ENCODE measurements at places on chromosomes 3 and 15. TPM values are rescaled to one million over a fixed set of nuclear protein-coding genes. Genes with fewer than 3 reads are reported as not detected.

Gene NRG4
- total RNA-seq = not detected

Gene FBXO40
- 0.13 TPM for total RNA-seq

DNA sequence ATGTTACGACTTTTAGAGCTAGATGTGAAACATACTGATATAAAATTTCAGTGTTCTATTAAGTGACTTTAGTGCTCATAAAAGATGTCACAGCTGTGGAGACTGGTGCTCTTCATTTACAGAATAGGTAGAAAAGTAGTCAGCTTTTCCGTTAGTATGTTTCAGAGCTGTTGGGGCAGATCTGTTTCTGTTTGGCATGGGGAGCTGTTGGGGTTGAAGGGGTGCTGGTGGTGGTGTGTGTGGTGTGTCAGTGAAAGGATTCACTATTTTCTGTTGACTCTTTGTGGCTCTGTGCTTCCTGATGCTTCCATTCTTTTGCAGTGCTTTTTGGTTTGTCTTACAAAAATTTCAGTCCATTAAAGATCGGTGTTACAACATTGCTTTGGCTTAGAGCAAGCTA lies 3.2 kb downstream of the UBE2E2 start:
- DNase-seq = no peak

- no peak for DNase-seq
Measured at GRCh38 chr15:38867556-38867955, 302.9 kb upstream of the RASGRP1 start.

GRCh38 chr3:107681396-107681795 lies 158.6 kb downstream of the BBX start:
- no peak for DNase-seq

DNA sequence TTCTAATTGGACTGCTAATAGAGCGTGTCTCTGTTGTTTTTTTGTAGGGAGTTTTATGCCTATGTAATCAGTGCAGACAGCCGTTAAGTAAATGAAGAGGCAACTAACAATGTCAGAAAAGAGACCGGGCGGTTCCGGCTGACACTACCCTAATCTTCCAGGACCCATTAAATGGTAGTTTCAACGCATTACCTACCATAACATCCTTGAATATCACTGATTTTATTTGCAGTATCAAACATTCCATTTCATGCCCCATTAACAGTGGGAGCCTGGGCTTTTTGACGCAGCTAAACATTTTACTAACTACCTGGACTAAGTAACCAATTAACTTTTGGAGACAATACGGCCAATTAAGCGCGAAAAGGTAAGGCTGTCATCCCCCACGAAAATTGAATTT lies 832.9 kb upstream of the NR2F2 start:
- DNase-seq = no peak

- no peak for DNase-seq
Measured at GRCh38 chr3:24136624-24137310, 191.7 kb downstream of the NR1D2 start.

DNA sequence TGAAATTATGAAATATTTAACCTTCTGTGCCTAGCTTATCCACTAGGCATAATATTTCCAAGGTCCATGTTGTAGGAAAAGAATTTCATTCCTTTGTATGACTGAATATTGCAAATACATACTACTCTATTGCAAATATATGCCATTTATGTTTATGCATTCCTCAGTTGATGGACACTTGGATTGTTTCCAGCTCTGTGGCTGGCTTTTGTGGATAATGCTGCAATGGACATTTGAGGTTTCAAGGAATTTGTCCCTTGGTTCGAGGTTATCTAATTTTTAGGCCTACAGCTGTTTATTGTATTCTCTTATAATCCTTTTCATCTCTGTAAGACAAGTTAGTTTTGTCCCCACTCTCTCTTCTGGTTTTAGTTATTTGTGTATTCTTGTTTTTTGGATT lies 7.7 kb upstream of the AADACL2 start:
- DNase-seq = no peak

DNA sequence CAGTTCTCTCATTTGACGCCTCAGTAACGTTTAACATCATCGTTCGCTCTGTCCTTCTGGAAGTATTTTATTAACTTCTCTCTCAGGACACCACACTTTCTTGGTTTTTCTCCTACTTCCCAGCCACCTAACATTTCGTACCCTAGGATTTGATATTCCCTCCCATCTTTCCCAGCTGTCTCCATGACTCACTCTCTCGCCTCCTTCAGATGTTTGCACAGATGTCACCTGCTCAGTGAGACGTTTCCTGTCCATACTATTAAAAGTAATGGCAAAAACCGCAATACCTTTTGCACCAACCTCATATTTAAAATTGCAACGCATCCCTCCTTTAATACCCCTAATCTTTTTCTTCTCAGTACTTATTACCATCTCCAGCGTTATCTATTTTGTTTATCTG lies 62.1 kb upstream of the SPRED1 start:
- DNase-seq = no peak

- no peak for DNase-seq
Measured at GRCh38 chr3:69867941-69868505, 128.8 kb downstream of the MITF start.
